ENCODE measurements at places on chromosomes 7 and 10.

DNA sequence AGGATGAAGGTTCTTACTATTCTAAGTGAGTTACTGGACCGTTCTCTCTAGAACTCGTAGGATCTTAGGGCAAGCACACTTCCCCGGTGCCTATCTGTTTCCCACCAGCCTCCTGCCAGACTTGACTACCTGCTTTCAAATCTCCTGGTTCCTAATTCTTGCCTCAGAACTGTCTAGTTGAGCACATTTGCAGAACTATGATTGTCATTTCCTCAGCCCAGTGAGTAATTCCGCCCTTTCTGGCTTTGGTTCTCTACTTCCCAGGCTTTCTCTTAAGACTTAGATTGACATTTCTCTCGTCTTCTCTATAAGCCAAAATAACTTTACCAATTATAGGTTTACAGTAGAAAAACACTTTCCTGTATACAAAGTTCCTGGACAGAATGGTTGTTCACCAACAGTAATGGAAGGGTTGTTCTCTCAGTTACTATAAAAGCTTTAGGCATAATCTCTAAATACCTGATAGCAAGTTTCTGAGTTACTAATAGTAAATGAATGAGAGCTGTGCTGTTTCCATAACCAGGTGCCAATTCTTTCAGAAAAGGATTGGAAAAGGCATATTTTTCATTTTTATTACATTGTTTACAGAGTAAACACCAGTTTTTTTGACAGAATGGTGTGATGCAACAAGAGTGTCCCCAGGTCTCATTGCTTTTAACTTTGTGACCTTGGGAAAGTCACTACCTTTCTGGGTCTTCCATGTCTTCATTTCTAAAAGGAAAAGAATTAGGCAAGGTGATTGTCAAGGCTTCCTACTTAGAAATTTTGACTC is 41.1 kb downstream of the PLEKHA8 start:
- DNase-seq: no peak

DNA sequence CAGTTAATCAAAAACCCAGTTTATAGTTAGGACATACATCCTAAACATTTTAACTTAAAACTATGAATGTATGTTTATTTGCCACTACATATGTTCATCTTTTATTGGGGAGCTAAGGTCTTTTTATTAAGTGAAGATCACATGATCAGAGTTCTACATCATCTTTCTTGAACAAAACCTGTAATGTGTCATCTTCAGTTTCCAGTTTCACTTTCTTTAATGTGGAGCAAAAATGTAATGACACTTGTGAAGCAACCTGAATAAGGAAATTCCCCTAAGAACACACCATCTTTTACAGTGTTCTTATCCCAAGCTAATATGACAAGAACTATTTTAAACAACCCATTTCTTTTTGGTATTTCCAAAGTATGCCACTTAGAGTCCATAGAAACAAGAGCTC is 166.7 kb upstream of the BET1 start:
- DNase-seq: no peak

- no peak for DNase-seq
Measured at GRCh38 chr10:48924988-48925387, 14.7 kb downstream of the LRRC18 start.

DNA sequence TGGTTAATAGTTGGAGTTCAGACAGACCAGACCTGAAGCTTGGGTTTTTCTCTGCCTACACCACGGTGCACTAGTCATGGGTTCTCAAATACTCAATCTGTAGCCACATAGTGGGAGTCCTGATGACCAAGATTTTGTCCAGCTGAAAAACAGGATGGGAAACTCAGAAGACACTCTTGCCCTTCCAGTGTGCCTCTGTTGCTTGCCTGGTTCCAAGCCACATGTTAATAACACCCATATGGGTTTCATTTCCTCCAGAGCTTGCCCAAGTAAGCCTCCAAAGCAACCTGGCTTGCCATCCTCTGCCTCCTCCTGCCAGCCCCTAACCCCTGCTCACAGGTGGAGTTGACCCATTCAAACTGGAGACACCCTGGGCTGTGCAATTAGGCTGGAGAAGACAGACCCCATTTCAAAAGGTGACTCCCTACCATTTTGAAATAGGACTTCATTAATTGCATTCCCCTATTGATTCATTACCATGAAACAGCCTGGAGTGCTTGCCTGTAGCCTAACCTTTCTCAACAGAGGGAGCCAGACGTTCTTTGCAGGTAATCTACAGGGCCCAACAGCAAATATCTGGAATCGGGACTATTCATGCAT is 108.0 kb upstream of the HABP2 start:
- no peak for DNase-seq

DNA sequence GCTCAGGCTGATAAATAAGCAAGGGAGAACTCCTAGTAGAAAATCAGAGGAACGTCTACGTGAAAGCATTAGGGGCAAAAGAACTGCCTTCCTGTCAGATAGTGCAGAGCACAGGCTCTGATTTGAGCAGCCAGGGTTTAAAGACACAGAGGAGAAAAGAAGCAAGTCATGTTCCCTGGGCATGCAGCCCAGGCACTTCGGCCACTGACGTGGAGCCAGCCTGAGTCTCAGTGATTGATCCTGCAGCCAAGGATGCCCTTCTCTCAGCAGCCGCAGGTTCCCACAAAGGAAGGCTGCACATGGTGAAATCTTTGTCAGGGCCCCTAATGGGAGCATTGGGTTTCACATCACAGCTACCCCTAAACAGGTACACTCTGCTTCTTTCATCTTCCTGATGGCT is 161.7 kb upstream of the HPS1 start:
- DNase-seq: no peak

GRCh38 chr7:149071641-149072437 is 18.7 kb downstream of the ZNF786 start:
- DNase-seq: no peak

DNA sequence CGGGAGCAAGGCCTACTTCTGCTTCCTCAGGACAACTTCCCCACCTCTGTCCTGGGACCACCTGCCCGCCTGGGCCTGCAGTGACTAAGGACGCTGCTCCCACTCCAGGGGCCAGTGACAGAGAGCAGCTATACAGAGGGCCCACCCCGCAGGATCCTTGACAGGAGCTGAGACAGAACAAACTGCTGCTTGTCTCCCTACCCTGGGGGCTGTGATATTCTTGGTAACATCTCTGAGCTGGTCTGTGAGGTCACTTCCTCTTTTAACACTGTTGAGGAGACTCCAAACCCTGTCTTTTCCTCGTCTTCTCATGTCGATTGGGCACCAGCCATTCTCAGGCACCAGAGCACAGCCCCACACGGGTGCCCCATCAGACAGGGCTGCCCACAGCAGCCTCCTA is 6.9 kb upstream of the MRPS24 start:
- no peak for DNase-seq

GRCh38 chr7:111998326-111998725 is 207.9 kb downstream of the DOCK4 start:
- no peak for DNase-seq

GRCh38 chr10:73800560-73801252 is 10.7 kb downstream of the NDST2 start:
- DNase-seq: no peak

DNA sequence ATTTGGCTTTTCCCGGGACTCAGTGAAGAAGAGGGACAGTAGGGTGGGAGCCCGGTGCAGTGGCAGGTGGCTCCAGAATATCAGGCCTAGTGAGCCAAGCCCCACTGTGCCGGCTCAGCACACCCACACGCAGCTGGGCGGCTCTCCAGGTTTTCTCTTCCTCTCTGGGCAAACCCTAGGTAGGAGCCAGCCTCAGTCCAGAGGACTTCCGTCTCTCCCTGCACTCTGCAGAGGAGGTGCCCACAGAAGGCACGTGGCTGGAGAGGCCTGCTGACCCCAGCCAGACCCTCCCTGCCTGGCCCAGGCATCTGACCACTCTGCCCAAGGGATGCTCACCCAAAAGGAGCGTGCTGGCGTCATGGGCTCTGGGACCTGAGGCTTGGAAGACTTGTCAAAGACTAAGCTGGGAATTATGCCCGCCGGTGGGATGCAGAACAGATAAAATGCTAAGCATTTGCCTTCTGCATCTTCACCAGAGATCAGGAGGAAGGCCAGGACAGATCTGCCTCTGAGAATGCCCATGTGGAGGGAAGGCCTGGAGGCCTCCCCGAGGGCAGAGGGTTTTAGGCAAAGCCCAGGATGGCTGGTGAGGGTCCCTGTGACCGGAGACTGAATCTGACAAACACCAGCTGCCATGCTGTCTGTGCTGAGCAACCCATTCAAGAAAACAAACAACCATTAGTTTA is 40.2 kb downstream of the TCERG1L start:
- DNase-seq: no peak

DNA sequence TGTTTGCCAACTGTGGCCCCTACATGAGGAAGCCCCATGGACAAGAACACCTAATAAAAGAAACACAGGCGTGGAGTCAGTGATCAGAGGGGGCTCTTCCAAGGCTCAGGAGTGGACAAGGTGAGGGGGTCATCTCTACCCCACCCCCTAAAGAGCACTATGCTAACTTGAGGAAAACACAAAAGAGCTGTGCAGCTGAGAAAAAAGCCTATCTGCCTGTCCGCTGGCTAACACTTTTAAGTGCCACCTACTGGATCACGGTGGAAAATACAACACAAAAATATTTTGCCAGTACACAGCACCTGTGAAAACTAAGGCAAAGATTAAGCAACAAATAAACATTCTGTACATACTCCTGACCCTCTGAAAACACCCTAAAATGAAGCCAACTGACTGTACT is 53.1 kb upstream of the COBL start:
- DNase-seq: no peak

DNA sequence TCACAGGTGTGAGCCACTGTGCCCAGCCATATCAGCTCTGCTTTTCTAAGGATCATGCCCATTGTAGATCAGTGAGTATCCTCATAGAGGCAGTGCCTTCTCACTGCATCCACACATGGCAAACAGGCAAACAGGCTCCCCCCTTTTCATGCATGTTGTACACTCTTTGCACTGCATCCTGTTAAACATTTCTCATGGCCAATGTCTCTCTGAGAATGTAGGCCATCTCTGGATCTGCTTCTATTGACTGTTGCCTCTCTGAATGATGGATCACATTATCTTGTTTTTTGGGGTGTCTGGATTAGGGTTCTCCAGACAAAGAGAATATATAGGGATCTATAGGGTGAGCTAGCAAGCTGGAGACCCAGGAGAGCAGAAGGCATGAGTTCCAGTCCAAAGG is 13.1 kb upstream of the PPIA start:
- no peak for DNase-seq

- DNase-seq: no peak
Measured at GRCh38 chr10:88840104-88840503, 11.5 kb downstream of the ANKRD22 start.

DNA sequence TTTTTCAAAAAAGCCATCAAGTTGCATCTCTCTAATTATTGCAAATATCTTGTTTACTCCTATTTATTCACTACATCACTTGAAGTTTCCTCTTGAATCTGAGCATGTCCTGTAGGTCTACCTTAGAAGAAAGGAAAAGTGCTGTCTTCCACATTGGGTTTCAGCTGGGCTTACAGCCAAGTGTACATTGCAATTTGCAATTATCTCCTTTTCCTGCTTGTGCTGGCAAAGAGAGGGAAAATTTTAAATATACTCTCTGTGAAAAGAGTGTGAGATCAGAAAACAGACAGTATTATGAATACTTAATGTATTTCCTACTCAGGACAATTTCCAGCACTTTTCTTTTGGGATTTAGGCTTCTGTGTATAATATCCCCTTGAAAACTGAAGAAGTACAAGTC is 839.7 kb downstream of the CNTNAP2 start:
- DNase-seq: no peak

GRCh38 chr7:74290981-74291441 is 1.8 kb downstream of the CLIP2 start:
- DNase-seq: no peak

DNA sequence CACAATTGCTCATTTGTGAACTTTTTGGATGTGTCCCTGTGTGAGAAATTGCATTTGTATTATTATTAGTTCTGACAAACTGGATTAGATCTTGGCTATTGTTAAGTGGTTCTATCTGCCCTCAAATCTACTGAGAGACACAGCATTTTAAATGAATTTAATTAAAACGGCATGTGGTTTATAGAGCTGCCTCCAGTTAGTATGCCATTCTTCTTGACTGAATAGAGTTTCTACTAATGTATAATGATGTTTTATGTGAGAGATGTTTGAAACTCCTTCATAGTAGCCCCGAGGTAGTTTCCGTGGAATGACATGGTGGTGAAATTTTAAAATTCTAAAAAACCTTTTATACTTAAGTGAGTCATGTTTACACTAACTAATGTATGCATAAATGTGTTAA is 110.9 kb downstream of the DYNC1I1 start:
- no peak for DNase-seq

GRCh38 chr7:44056681-44057080 is 8.7 kb downstream of the PGAM2 start:
- no peak for DNase-seq

GRCh38 chr10:30556189-30556588 is 73.4 kb downstream of the LYZL2 start:
- DNase-seq: no peak

GRCh38 chr7:134018306-134018705 is 108.8 kb upstream of the LRGUK start:
- DNase-seq: no peak

DNA sequence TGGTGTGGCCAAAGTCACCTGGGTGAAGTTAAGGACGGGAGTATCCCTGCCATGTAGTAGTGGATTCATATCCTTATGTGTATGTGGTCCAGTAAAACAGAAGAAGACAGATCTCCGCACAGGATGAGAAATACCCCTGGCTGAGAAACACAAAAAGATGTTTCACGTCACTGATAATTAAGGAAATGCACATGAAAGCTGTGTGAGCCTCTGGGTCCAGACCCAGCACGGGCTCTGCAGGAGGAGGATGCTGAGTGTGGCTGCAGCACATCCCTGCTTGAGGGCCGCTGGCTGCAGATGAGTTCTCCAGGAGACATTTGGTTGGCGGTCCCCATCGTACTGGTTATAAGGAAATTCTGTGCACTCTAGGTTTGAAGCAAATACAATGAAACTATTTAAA is 8.2 kb upstream of the SUN1 start:
- DNase-seq: no peak

- DNase-seq: no peak
Measured at GRCh38 chr7:21352540-21353387, 75.1 kb upstream of the SP4 start.

DNA sequence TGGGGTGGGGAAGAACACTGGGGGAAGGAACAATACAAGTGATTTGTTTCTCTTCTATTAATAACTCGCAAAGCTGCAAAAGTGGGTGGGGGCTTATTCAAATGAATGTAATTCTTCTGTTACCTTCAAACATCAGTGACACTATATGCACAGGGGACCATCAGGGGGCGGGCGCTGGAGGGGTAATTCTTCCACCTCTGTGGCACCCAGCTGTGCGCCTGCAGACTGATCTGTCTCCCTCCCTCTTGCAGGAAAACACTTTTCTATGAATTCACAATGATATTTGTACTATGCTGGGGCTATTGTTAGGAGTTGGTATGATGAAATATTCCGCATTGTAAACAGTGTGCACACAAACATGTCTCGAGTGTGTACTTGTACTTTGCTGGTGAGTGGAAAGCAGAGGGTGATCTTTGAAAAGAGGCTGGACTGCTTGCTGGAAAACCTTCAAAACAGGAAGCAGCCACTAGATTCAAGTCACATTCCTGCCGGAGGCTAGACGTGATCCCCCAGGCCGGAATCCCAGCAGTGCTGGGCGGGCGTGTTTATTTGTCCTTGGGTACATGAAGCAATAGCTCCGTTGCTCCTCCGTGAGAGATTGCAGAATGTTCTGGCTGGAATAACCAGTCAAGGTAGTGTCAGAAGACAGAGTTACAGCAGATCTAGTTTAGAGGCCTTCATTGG is 15.8 kb upstream of the BNIP3 start:
- DNase-seq: no peak
